ENCODE measurements at places on chromosomes 4 and X.

DNA sequence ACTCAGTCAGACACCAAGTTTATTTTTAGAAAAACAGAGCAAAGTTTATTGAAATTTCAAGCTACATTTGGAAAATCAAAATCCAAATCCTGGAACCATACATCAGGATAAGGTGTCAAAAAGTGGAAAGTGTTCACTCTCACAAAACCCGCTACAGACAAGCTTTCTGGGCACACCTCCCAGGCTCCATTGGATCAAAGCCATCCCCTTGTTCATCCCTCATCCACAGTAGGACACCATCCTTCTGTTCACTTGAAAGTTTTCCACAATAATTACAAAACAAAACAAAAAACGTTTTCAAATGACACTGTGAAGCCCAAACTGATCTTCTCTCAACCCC is 62.4 kb downstream of the TSC22D3 start:
- DNase-seq = no peak

GRCh38 chr4:162502109-162502508 is 338.3 kb upstream of the FSTL5 start:
- no peak for DNase-seq

- no peak for DNase-seq
Measured at GRCh38 chr4:158327525-158327924, 117.2 kb downstream of the TMEM144 start.

DNA sequence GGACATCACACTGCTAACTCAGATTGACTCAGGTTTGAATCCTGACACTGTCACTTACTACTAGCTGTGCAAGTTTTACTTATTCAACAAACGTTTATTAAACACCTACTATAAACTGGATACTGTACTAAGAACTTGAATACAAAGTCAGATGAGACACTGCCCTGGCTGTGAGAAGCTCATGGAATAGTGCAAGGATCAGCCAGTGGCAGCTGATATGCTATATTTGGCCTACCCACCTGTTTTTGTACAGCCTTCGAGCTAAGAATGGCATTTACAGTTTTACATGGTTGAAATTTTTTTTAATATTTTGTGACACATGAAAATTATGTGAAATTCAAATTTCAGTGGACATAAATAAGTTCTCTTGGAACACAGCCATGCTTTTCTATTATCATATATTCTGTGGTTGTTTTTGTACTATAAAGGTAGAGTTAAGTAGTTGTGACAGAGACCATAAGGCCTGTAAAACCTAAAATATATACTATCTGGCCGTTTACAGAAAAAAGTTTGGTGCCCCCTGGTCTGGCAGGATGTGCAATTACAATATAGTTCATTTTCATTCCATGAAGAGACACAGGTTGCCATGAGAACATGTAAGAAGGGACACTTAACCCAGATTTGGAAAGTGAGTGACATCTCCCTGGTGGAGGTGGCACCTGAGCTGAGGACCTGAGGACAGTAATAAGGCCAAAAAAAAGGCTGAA is 3.4 kb upstream of the SEC24D start:
- DNase-seq = no peak

GRCh38 chrX:93637591-93637990 is 35.8 kb downstream of the NAP1L3 start:
- DNase-seq = no peak

GRCh38 chr4:125231661-125232060 is 83.1 kb upstream of the FAT4 start:
- no peak for DNase-seq

GRCh38 chrX:44974451-44974850 is 101.5 kb downstream of the KDM6A start:
- DNase-seq = no peak

- DNase-seq = no peak
Measured at GRCh38 chr4:124867536-124867935, 155.0 kb upstream of the ANKRD50 start.

GRCh38 chrX:52933976-52934703 is 24.2 kb downstream of the FAM156A start:
- no peak for DNase-seq

DNA sequence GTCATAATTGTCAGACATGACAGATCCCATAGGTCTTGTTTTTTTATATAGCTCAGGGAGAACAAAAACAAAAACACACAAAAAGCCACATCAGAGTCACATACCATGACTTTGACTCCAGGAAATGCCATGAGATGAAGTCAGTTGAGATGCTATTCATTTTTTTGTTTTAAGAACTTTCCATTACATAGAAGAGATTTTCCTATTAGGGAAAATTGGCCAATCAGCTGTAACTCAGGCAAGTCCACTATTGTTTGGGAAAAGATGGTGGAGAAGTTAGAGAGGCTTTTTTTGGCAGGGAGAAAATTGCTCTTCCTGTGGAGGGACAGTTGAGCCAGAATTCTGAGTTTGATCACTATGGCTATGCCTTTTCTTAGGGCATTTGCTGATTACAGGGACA is 72.6 kb downstream of the SMARCA5 start:
- DNase-seq = no peak

DNA sequence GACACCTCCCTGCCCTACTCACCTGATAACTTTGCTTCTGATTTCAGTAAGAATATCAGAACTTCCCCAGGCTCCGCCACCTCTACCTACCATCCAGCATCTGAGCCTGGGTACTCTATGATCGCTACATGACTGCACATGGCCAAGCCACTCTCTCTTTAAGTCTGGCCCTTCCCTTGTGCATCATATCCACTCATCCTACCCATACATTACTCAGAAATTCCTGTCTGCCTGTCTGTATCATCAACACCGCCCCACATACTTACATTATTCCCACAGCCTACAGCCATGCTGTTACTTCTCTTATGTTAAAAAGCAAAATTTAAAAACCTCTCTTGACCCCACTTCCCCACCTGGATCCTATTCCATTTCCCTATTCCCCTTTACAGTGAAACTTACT is 84.7 kb downstream of the SCD5 start:
- DNase-seq = no peak

Data from T-helper 1 cell (primary cell).